ENCODE measurements at places on chromosomes 6 and 20.

GRCh38 chr6:29489286-29489685, 1.5 kb upstream of the MAS1L start:
- DNase-seq, result no peak

DNA sequence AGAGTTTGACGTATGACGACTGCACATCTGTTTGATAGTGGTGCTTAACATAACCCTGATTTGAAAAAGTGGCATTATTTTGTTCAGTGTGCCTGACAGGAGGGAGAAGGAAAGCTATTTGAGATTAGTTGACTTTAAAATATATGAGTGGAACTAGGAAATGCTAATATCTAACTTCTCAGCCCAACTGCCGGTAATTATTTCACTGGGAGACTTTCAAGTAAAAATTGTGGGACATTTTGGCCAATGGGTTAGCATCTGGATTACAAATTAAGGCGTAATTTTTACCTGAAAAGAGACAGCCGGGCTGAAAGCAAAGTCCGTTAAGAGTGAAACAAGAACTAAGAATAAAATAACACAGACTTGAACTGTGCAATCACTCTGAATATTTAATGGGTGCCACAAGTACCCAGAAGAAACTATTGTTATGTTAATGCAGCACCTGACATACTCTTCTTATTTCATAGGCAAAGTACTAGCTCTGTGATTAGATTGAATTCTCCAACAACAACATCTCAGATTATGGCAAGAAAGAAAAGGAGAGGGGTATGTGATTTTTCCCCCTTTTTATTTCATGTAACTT, 2.0 kb downstream of the HEY2 start:
- no peak for DNase-seq

- DNase-seq, result no peak
These were observed 239.7 kb downstream of the ATXN1 start for GRCh38 chr6:16521528-16521927.

- no peak for DNase-seq
These were observed 28.8 kb upstream of the RIPPLY2 start for GRCh38 chr6:83824388-83824801.

DNA sequence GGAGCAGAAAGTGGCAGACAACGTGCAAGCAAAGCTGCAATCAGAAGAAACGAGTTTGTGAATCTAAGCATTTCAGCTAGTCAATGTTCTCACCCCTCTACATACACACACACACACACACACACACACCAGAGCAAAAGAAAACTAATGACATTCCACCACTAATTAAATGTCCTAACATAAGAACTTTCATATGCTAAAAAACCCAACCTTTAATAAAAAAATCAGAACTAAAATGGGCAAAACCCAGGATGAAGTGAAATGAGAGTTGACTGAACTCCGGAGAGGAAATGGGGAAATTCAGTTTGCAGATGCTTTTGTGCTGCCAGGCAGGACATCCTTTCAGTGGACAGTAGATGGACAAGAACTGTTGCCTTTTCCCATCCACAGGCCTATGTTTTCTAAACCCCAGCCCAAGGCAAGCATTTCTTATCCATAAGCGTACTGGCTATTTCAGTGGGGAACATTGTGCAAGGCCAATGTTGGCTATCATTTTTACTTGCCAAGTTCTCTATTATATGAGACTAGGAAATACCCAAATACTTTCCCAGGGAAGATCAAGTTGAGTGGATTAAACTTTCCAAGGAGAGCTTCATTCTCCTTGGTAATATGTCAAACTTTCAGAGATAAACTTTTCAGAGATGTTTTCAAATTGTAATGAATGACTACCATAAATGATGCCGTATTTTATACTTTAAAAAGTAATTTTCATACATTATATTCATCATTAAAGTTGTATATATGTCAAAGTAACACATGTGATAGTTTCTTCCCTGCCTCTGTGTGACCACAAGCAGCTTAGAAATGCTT, 27.3 kb downstream of the RIN2 start:
- no peak for DNase-seq

DNA sequence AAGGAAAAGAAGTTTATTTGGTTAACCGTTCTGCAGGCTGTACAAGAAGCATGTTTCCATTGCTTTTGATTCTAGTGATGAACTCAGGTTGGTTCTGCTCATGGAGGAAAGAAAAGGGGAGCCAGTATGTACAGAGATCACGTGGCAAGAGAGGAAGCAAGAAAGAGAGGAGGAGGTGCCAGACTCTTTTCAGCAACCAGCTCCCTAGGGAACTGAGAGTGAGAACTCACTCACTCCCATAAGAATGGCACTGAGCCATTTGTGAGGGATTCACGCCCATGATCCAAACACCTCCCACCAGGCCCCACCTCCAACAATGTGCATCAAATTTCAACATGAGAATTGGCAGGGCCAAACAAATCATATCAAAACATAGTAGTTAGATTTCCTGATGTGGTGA, 649.1 kb downstream of the EPM2A start:
- no peak for DNase-seq

- DNase-seq, result no peak
These were observed 34.0 kb downstream of the NCOA6 start for GRCh38 chr20:34791289-34792020.

DNA sequence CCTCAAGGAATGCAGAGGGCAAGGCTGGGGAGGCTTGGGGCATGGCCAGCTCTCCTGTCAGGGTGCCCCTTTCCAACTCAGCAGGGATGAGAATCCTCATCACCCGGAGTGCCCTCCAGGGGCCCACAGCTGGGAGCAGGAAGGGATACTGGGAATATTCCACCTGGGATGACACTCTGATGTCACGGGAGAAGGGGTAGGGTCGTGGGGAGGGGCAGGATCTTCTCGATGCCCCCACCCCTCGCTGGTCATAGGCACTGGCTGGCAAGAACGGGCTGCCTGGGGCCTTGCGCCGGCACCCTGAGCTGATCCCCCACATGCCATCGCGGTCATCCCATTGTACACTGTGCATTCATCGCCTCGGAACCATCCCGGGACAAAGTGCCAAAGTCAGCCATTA, 10.6 kb upstream of the NXT1 start:
- no peak for DNase-seq

DNA sequence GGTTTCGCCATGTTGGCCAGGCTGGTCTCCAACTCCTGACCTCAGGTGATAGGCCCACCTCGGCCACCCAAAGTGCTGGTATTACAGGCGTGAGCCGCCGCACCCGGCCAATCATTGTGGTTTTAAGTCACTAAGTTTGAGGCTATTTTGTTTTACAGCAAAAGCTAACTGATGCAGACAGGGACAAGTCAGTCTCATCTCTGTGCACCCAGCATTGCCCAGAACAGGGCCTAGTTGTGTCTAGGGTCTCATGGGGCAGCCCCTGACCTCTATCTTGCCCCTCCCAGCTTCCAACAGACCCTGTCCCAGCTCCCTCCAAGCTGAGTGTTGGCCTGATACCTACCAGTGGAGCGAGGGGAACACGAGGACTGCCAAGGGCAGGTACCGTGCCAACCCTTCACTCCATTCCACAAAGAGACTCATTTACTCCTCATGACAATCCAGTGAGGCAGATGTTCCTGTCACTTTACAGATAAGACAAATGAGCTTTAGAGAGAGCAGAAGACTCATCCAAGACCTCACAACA, 8.9 kb upstream of the RBCK1 start:
- no peak for DNase-seq

DNA sequence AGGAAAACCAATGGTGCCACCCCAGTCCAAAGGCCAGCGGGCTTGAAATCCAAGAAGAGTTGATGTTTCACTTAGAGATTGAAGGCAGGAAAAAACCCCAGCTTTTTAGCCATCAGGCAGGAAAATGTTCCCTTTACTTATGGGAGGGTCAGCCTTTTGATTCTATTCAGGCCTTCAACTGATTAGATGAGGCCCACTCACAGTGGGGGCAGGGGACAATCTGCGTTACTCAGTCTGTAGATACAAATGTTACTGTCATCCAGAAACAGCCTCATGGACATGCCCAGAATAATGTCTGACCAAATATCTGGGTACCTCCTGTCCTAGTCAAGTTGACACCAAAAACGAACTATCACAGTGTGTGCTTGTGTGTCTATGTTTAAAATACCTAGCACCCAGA, 121.2 kb upstream of the KCNQ5 start:
- DNase-seq, result no peak

DNA sequence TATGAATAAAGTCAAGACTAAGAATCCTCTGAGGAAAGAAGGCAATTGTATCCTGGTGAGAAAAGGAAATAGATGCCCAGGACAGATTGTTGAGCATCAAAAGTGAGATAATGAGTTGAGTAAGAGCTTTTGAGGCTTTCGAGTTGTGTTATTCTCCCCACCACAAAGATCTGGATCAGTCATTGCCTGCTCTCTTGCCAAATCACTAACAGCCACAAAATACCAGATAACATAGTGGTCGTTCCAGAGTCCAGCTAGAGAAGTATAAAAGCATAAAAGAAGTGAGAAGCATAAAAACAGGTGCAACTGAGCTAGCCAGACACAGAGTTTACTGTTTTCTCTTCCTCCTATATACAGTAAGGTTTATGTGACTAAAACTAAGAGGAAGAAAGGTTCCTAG, 4.9 kb downstream of the SPINT4 start:
- no peak for DNase-seq
